ENCODE measurements at places on chromosomes 5 and 9. TPM values are rescaled to one million over a fixed set of nuclear protein-coding genes. Genes with fewer than 3 reads are reported as not detected.

TCF7 gene
- total RNA-seq = 13.2 TPM

ADAMTS6 gene
- total RNA-seq = 2.9 TPM

NUTM2G gene
- not detected for total RNA-seq

UTP15 gene
- total RNA-seq = 30.6 TPM

IL31RA gene
- total RNA-seq = not detected

- no peaks in the 10 kb centered on the region for H3K36me3 ChIP-seq
- no peaks in the 10 kb centered on the region for H3K4me1 ChIP-seq
- H3K4me3 ChIP-seq = no peak overlapping the region
- H3K27me3 ChIP-seq = no peaks in the 10 kb centered on the region
- no peak overlapping the region for H3K27ac ChIP-seq
- no peak for DNase-seq
These were observed 384.6 kb upstream of the CD180 start for GRCh38 chr5:67581203-67581602.

DNA sequence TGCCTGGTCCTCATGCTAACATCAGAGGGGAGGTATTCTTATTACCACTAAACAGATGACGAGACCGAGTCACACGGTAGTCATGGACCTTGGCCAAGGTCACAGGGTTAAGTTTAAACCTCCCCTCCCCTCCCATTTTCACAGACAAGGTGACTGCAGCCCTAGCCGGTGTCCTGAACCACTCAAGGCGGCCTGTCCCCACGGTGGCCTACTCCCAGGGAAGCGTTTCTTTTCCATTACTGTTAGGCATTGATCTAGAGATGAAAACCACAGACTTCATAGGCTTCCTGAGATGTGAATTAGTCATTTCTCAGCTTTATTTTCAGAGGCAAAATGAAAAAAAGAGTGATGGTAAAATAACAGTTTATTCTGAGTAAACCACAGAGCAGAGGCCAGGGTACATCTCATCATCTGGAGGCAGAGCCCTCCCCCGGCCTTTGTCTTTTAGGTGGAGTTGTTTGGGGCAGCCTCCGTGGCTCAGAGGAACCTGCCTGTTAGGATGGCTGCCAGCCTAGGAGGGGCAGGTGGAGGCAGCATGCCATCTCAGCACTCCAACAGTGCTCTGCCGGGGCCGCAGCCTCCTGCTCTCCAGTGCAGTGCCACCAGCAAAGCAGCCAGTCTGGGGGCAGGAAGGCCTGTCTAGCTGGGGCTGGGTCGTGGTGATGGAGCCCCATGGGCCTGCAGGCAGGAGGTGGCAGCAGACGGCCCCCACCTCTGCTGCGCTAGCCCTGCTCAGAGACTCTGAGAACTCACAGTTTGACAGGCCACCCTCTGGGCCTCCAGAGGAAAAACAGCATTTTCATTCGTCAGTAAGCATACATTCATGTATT is 71.2 kb downstream of the RAPGEF1 start:
- no peaks in the 10 kb centered on the region for H3K4me1 ChIP-seq
- H3K27me3 ChIP-seq = no peaks in the 10 kb centered on the region
- no peak for DNase-seq
- H3K27ac ChIP-seq = peak overlapping the region; percentile 56
- H3K4me3 ChIP-seq = no peak overlapping the region

- no peak overlapping the region for H3K4me3 ChIP-seq
- no peaks in the 10 kb centered on the region for H3K27me3 ChIP-seq
- DNase-seq = no peak
These were observed 46.0 kb upstream of the COL15A1 start for GRCh38 chr9:98897745-98898144.

DNA sequence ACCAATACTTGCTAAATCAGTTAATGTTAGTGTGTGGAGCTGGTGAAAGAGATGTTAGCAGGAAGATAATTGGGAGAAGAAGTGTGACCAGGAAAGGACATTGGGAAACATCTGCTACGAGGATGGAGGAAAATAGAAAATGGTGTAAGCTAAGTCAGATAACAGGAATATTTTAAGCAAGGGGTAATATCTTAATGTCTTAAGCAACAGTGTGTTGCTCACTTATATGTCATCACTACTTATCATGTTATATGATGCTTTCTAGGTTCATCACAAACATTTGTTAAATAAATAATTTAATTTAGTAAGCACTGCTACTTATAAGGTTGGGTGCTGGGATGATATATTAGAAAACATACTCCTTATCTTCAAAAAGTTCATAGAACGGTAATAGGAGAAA is 326.1 kb downstream of the EDIL3 start:
- H3K4me1 ChIP-seq = no peaks in the 10 kb centered on the region
- DNase-seq = no peak

DNA sequence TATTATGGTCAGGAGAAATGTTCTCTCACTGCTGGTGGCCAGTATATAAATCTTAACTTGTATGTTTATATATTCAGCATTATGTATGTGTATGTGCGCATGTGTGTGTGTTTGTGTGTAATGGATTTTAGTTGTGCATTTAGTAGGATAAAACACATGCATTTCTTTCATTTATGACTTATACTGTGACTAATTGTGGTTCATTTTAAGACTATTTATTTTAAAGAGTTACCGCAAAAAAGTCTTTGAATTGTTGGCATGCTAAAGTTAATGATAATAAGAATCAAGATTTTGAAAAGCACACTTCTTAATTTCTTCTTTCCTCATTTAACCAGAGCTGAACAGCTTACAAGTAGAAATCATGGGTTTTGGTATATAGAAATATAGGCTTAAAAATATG is 60.9 kb downstream of the RAI14 start:
- H3K27ac ChIP-seq = no peak overlapping the region
- no peaks in the 10 kb centered on the region for H3K36me3 ChIP-seq
- no peak for DNase-seq
- no peaks in the 10 kb centered on the region for H3K27me3 ChIP-seq
- no peak overlapping the region for H3K4me3 ChIP-seq
- H3K4me1 ChIP-seq = no peaks in the 10 kb centered on the region

- peaks cover 7% of the 10 kb centered on the region for H3K4me1 ChIP-seq
- no peak overlapping the region for H3K4me3 ChIP-seq
- H3K27me3 ChIP-seq = no peaks in the 10 kb centered on the region
- H3K27ac ChIP-seq = no peak overlapping the region
- no peaks in the 10 kb centered on the region for H3K36me3 ChIP-seq
These were observed 5.2 kb upstream of the HINT2 start for GRCh38 chr9:35820076-35820475.

DNA sequence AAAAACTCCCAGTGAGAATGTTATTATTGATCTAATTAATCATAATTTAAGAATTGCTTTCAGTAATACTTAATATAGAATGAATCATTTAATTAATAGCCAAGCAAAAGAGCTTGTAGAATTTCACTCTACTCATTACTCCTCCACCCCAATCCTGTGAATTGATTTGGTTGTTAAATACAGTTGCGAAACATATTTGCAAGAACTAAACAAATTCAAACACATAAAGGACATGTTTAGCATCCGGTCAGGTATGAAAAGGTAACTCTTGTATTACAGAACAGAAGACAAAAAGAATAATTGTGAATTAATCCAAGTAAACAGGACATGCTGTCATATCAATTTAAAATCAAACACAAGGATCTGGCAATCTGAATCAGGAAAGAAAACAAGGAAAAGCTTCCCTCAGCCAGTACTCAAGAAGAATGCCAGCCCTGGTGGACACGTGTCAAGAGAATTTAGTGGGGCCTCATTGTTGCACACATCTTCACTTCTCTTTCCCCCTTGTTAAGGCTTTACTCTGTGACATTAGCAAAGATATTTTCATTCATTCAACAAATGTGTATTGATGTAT is 89.4 kb upstream of the SLC12A2 start:
- H3K27ac ChIP-seq = no peak overlapping the region
- H3K4me1 ChIP-seq = no peaks in the 10 kb centered on the region
- H3K27me3 ChIP-seq = no peaks in the 10 kb centered on the region

GRCh38 chr5:157259699-157260098 is 6.2 kb upstream of the CYFIP2 start:
- H3K27ac ChIP-seq = no peak overlapping the region
- no peak for DNase-seq
- H3K27me3 ChIP-seq = no peaks in the 10 kb centered on the region

DNA sequence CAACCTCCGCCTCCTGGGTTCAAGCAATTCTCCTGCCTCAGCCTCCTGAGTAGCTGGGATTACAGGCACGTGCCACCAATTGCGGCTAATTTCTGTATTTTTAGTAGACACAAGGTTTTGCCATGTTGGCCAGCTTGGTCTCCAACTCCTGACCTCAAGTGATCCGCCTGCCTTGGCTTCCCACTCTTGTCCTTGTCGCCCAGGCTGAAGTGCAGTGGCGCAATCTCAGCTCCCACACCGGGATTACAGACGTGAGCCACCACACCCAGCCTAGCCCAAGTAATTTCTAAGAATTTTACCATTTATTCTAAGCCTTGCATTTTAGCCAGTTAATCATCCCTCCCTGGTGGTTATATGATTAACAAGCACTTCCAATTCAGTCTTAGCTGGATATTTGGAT is 11.0 kb downstream of the NAIP start:
- H3K4me3 ChIP-seq = no peak overlapping the region
- H3K27ac ChIP-seq = no peak overlapping the region
- no peaks in the 10 kb centered on the region for H3K27me3 ChIP-seq
- DNase-seq = no peak

GRCh38 chr9:130128733-130129431 is 43.3 kb upstream of the NCS1 start:
- peak overlapping the region; percentile 51 for H3K27ac ChIP-seq
- no peaks in the 10 kb centered on the region for H3K36me3 ChIP-seq
- no peak overlapping the region for H3K4me3 ChIP-seq
- no peak for DNase-seq

DNA sequence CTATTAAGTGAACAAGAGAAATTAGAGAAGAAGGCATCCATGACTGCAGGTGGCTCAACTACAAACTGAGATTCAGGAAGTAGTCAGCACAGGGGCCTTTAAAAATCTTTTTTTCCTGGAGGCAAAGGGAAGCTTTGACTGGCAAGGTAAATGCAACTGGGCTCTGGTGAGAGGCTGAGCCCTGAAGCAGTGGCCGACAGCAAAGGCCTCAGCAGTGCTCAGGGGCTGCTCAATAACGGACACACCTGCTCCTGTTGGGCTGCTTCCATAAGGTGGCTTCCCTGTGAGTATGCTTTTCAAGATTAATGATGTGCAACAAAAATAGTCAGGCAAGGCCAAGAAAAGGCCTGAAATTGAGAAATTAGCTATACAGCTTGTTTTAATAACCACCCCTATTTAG is 134.2 kb upstream of the RGMB start:
- no peak overlapping the region for H3K27ac ChIP-seq
- no peak for DNase-seq
- H3K4me1 ChIP-seq = peaks cover 23% of the 10 kb centered on the region
- no peak overlapping the region for H3K4me3 ChIP-seq

Data from tibial nerve (tissue), 4 donors.